Stomach (tissue), 19 donors: ENCODE measurements at places on chromosomes 6 and 20.

DNA sequence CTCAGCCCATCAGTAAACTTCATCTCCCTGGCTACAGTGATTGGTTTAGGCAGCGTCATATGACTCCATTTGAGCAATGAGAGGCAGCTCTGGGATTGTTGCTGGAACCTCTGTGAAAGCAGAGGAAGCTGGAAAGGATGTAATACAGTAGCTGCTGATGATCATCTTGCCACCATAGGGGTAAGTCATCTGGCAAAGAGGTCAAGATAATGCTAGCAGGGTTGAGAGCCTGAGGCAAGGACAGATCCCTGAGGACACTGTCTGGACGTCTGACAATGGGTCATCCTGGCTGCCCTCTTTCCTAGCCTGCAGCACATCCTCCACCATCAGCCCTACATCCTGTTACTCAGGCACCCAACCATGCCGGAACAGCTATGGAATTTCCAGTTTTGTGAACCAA lies 25.5 kb upstream of the FKBP1A start:
- no peak for DNase-seq

DNA sequence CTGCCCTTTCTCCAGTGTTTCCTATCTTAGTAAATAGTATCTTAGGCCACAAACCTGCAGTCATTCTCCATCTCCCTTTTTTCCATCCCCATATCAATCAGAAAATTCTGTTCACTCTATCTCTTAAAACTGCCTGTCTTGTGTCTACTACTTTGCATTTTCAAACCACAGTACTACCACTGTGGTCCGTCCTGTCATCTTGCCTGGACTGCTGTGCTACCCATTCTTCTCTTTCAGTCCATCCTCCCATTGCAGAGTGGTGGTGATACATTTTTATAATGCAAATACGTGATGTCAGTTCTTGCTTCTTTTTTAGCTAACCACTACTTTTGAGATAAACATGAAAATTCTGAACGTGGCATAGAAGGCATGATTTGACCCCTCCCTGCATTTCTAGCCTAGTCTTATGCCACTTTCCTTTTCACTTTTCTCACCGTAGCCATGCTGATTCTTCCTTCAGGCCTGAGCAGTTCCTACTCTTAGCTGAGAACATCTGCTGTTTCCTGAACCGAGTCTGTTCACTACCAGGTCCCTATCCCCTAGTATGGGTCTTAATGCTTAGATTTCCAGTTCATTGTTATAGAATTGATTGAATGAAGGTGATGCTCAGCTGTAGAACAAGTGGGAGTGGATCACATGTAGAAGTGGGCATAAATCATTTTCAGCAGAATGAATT lies 13.8 kb downstream of the TBPL1 start:
- DNase-seq = no peak

- DNase-seq = no peak
These were observed 8.5 kb downstream of the SCGN start for GRCh38 chr6:25660512-25660911.

- DNase-seq = no peak
These were observed 613.3 kb upstream of the JAG1 start for GRCh38 chr20:11287126-11287525.

DNA sequence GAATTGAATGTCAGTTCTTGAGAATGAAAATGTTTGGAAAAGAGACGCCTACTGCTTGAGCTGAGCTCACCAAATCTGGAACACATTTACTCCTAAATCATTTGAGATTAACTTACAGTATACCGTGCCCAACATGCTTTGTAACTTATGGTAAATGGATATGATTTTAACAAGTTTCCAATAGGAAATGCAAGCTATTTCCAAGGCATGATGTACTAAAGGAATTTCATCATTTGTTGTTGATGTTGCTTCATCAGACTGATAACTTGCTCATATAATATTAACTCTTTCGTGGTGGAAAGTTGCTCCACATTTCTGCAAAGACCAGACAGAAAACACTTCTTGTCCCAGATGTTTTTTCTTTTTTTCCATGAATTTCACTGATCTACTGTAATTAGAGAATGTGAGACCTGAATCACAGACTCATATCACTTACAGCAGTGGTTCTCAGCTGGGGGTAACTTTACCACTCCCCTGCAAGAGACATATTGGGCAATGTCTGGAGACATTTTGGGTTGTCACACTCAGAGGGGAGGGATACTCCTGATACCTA lies 116.6 kb upstream of the TRAF3IP2 start:
- DNase-seq = no peak

- DNase-seq = peak; percentile 74
These were observed 112.5 kb downstream of the SNX5 start for GRCh38 chr20:17856024-17856564.

DNA sequence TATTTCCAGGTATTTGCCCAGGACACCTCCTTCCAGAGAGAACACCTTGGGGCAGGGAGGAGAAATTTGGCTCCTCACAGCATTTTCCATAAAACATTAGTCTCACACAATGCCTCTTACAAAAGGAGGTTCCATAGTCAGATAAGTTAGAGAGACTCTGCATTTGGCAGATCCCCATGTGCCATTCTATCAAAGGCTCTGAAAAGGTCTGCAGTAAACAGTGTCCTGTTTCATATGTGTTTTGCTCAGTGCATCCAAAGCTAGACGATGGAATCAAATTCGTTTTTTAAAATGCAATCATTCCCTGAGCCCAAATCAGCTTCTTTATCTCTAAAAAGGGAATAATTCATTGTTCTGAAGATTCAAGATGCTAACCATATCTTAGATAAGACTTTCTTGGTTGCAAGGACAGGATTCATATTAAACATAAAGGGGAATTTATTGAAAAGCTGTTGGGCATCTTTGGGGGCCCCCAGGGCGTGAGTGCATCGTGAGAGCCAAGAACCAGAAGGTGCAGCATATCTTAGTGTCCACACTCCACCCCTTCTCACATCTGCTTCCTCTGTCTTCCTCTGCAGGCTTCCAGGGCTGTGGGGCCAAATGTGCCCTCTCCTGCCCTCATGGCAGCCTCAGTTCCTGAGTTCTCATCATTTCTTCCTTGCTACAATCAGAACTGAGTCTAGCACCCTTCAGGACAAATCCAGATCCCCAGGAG lies 41.4 kb upstream of the MLN start:
- no peak for DNase-seq

GRCh38 chr6:131724114-131724513 lies 13.3 kb upstream of the CTAGE9 start:
- no peak for DNase-seq

GRCh38 chr6:38033442-38033982 lies 214.0 kb downstream of the ZFAND3 start:
- no peak for DNase-seq

- DNase-seq = no peak
These were observed 74.7 kb downstream of the EYA4 start for GRCh38 chr6:133315811-133316210.

DNA sequence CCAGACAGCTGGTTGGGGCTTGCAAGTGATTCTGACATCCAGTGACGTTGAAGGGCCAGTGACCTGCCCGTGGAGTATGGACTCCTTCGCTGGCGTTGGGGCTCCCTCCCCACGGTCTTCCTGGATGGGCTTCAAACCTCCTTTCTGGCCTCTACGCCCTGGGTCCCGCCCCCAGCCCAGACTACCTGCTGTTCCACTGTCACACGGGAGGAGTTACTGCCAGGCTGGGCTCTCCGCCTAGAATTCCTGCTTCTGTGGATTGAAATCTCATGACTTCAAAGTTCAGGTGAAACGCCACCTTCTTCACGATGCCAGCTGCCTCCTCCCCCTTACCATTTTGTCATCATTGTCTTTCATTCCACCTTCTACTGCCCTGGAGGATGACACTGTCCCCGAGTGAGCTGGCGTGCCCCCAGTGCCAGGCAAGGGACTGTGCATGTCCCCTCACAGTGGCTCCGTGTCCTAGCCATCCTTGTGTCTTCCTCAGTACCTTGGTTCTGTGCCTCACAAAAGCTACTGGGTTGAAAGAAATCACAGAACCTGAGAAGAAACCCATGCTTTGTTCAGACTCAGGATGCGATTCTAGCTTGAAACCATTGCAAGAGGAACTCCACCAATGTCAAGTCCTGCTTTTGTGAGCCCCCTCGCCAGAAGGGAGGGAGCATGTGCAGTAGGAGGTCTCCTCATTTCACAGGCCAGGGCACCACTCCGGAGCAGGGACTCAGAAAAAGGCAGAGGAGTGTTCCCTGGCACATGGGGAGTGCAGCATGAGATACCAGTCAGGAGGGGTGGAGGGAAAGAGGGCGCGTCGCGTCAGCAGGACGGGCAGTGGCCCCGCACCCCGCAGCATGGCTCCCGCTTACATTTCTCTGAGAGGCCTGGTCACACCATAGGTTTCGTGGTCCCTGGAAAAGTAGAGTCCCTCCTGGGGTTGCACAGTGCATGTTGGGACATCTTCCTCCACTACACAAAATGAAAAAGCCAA lies 11.0 kb upstream of the IRF4 start:
- no peak for DNase-seq

DNA sequence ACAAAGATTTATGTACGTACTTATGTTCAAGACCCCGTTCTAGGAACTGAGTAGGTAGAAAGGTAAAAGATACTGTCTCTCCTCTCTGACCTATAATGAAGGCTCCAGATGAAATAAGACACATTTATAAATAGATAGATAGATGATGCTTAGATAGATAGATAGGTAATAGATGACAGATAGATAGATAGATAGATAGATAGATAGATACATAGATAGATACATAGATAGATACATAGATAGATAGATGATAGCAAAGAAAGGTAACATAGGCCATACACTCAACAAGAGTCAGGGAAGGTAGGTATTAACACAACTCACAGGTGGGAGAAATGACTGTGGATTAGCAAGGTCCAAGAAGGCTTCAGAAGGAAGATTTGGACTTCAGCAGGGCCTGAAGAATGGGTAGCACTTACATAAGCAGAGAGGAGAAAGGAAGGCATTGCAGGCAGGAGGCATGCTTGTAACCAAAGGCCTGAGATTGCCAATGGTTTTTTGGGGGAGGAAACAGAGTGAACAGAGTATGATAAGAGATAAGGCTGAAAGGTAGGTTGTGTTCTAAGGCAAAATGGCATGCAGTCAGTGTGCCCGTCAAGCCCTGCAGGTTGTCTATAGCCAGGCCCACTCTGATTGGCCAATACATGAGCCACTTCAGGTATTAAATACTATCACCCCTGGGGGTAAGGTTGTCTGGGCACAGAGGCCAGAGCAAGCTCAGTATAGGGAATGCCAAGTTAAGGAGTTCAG lies 7.7 kb upstream of the MYB start:
- no peak for DNase-seq

DNA sequence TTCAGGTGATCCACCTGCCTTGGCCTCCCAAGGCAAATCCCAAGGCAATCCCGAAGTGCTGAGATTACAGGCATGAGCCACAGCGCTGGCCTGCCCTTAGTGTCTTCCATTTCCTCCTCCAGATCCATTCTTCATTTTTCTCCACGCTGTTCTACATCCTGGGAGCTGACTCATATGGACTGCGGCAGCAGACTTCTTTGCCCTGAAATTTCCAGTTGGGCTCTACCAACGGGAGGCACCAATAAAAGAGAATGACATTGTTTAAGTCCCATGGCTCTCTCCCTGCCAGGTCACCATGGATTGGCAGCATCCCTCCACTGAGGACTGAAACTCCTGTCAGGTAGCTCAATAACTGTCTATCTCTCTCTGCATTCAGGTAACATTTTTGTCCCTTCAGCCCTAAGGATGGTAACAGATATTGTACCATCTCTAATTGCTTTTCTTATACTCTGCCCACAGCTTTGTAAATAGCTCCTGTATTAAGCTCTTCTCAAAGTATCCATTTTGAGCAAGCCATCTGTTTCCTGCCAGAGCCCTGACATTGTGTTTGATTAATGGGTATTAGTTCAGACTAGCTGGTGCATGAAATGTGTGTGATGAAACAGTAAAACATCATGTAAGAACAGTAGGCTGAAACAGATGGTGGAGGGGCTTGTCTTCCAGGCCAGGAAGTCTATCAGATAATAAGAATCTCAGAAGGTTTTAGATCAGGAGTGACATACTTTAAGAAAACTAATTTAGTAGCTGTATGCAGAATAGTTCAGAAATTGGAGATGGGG lies 3.6 kb downstream of the TBCC start:
- DNase-seq = no peak

GRCh38 chr6:144667532-144668503 lies 382.7 kb downstream of the UTRN start:
- DNase-seq = no peak

DNA sequence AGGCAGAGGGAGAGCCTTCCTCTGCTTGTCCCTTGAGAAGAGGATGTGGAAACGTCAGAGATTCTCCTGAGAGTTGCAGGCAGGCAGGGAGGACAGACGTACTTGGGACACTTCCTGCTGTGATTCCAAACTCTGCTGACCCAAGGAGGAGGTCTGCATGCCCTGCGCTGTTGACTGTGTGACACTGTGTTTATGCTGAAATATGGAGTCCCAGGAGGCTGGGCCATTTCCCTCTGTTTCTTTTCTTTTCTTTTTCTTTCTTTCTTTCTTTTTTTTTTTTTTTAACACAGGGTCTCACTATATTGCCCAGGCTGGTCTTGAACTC lies 63.5 kb upstream of the BHLHE23 start:
- no peak for DNase-seq

DNA sequence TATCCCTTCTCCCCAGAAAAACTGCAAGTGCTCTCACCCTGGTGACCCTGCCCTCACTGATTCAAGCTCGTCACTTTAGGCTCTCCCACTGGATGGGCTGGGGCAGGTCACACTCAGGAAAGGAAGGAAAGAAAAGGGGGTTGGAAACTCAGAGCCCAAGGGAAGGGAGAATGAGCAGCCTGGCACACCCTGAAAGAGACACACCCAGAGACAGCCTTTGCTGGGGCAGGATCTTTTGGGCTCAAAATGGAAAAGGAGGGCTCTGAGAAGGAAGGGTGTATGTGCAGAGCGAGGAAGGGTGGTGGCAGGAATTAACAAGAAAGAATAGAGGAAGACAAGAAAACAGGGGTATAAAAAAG lies 2.5 kb downstream of the PPP1R18 start:
- no peak for DNase-seq

DNA sequence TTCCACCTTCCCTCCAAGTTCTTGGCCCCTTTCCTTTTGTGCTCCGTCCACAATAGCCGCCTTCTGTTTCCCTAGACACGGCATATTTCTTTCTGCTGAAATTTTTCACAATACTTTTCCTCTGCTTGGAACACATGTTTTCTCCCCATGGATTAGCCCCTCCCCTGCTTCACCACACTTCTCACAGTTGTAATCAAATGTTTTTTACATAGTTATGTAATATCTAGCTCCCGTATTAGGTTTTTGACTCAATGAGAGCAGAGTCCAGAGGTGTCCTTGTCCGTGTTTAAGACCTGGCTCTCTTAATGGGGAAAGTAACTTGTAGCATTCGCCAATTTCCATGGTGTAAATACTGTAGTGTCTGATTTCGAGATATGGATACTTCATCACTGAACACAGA lies 34.7 kb downstream of the PLCB1 start:
- DNase-seq = no peak

DNA sequence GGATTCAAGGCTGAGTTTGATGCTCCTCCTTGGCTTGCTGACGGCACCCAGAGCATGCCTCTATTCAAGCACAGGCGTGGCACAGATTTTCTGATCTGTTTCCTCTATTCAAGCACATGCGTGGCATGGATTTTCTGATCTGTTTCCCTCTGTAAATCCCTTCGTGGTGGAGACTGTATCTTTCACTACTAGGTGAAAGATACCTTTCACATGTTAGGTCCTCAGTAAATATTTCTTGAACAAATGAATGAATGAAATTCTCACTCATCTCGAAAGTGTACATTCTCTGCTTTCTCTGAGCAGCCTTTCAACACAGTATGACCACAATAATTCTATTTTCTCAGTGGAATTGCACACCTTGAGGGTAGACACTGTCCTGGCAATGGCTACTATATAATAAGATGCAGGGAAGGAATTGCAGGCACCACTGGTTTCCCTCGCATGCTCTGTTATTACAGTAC lies 72.6 kb upstream of the F13A1 start:
- DNase-seq = no peak
